ENCODE measurements at places on chromosomes 12 and 14.

DNA sequence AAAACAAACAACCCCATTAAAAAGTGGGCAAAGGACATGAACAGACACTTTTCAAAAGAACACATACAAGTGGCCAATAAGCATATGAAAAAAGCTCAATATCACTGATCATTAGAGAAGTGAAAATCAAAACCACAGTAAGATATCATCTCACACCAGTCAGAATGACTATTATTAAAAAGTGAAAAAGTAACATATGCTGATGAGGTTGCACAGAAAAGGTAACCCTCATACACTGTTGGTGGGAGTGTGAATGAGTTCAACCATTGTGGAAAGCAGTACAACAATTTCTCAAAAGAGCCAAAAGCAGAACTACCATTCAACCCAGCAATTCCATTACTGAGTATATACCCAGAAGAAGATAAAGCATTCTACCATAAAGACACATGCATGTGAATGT is 18.2 kb downstream of the PDE6H start:
- DNase-seq: no peak

DNA sequence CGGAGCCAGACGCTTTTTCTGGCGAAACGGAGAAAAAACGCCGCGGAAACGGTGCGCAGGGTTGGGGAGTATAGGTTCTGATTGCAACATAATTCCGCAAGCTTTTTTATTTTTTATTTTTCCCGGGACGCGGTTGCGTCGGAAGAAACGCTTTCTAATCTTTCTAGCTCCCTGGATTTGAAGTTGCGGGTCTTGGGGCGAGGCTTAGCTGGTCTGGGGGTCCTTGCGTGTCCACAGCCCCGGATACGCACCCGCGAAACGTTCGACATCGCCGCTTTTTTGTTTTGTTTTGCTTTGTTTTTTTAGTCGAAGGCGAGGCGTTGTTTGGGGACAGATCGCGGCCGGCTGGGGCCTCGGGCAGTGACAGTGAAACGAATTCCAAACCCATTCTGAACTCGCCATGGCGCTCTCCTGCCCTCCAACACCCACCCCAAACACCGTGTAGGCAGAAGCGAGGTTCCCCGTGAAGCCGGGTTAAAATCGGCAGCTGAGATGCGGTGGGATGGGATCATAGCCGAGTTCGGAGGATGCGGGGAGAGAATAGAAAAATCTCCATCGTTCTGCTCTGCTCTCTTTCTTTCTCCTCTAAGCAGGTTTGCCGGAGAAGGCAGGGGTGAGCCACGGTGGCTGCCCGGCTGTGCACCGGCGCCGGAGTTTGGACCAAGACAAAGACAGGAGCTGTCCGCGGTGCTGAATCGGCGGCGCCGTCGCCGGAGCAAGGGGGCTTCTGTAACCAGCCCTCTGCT is 8.1 kb upstream of the LHX5 start:
- no peak for DNase-seq

DNA sequence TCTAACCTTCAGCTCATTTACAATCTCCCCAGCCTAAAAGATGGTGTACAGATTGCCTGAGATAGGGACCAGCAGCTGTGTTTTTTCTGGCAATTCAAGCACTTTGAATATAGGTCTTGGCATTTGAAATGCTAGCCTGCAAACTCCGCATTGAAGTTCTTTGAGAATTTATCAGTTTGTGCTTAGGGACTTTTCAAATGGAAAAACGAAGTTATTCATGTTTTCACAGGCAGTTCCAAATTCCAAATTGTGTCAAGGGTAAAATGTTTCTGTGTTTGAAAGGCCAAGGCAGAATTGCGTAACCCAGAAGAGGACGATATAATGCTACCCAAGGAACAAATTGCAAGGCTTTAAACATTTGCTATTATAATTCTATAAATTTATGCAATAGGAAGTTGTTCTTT is 168.9 kb upstream of the RASSF8 start:
- no peak for DNase-seq

- no peak for DNase-seq
These were observed 74.2 kb downstream of the ZFC3H1 start for GRCh38 chr12:71589478-71589881.

GRCh38 chr12:126567016-126567415 is 1501.8 kb downstream of the AACS start:
- DNase-seq: no peak

- no peak for DNase-seq
These were observed 210.6 kb downstream of the FBXL14 start for GRCh38 chr12:1383758-1384157.

DNA sequence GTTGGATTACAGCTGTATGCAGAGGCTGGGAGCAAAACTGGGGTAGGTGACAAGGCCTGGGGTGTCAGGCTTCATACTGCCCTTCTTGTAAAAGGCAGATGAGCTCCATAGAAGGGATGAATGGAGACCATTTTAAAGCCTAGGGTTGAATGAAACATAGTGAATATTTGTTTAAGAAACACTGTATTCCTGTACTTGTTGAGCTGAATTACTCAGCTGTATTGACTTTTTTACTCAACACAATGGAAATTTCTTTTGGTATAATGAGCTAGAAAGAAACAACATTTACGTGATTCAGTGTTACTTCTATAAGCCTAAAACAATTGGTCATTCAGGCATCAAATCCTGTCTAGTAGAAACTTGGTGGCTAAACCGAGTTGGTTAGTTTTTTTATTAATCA is 14.1 kb downstream of the ATP6V0A2 start:
- no peak for DNase-seq

GRCh38 chr14:26286913-26287205 is 311.0 kb downstream of the NOVA1 start:
- peak; percentile 30 for DNase-seq

- DNase-seq: no peak
These were observed 47.0 kb downstream of the SLC8B1 start for GRCh38 chr12:113287899-113288282.

DNA sequence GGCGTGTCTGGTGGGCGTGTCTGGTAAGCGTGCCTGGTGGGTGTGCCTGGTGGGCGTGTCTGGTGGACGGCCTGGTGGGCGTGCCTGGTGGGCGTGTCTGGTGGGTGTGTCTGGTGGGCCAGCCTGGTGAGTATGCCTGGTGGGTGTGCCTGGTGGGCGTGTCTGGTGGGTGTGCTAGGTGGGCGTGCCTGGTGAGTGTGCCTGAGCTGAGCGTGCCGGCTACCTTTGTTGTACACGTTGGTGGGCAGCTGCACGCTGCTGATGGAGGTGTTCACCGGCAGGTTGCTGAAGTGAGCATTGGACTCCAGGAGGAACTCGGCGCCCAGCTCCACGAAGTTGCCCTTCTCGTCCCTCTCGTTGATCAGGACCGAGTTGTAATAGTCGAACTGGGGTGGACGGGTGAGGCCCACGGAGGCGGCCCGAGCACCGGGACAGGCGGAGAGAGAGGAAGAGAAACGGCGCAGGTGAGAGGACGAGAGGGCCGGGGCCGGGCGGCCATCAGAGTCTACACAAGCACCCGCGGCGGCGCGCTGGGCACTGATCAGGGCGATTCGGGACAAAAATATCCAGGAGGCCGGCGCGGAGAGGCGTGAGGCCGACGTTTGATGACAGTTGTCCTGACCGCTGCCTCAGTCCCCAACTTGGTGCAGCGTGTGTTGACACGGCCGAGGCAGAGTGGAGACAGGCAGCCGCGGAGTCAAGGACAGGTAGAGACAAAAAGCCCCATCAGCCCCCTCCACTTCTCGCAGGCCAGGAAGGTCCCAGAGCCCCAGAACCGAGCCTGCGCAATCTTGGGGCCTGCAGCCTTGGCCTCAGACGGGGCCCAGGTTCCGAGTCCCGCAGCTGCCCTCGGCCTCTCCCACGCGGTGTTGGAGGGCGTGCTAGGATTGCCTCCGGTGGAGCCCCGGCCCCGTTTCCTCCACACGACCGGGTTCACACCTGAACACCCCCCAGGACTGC is 10.5 kb downstream of the CACNA2D4 start:
- DNase-seq: peak; percentile 3

- DNase-seq: no peak
These were observed 127.6 kb downstream of the DPF3 start for GRCh38 chr14:72766296-72766695.

- DNase-seq: peak; percentile 62
These were observed 10.3 kb downstream of the TBPL2 start for GRCh38 chr14:55430024-55430690.

DNA sequence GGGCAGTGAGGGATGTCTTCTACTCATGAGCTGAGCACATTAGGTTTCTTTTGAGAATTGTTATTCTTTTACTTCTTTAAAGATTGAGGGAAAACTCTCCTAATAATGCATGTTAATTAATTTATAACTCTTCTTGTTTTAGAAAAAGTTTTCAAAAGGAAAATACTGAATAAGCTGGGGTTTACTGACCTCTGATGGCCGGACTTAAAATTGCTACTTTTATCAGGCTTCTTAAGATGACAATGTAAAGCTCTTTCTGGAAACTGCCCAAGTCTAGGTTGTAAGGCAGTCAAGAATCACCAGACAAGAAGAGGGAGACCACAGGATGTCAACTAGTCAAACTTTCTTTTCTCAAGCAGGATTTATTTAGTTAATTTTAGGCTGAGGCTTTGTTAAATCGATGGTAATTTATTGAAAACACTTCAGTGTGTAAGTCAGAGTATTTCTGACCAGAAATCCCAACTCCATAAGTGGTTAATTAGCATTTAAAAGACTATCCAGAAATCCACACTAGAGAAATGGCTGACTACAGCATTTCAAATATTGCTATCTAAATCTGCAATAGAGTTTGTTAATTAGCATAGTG is 82.1 kb downstream of the AVPR1A start:
- peak; percentile 55 for DNase-seq

- no peak for DNase-seq
These were observed 22.4 kb downstream of the BRI3BP start for GRCh38 chr12:125015680-125016310.

GRCh38 chr12:20463913-20464524 is 95.7 kb downstream of the PDE3A start:
- no peak for DNase-seq

DNA sequence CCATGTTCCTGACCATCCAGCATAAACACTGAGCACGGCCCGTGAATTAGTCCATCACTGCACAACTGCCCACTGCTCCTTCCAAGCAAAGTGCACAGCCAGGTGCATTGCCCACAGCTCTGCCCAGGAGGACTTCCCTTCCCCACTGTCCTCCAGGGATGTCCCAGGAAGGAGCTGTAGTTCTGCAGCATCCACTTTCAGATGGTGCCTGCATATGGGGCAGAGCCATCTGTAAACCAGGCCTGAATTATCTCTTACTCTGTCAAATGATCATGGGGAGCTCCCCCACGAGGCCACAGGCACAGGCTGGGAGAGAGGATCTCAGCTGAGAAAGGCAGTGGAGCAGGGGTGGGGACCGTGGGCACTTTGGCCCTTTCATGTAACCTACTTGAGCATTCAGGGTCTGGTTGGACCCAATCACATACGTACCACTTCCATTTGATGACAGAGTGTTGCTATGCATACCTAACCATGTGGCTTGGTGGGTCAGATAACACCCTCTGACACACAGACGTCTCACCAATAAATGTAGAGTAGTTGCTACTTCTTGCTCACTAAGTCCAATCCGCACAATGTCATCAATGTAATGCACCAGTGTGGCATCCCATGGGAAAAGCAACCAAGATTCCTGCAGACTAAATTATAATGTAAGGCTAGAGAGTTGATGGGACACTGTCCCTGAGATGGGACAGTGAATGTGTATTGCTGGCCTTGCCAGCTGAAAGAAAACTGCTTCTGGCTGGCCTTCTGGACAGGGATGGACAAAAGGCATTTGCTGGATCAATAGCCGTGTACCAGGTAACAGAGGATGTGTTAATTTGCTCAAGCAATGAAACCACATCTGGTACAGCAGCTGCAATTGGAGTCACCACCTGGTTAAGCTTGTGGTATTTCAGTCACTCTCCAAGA is 113.8 kb upstream of the C14orf180 start:
- DNase-seq: no peak

- no peak for DNase-seq
These were observed 13.8 kb downstream of the TMX1 start for GRCh38 chr14:51253880-51254279.

DNA sequence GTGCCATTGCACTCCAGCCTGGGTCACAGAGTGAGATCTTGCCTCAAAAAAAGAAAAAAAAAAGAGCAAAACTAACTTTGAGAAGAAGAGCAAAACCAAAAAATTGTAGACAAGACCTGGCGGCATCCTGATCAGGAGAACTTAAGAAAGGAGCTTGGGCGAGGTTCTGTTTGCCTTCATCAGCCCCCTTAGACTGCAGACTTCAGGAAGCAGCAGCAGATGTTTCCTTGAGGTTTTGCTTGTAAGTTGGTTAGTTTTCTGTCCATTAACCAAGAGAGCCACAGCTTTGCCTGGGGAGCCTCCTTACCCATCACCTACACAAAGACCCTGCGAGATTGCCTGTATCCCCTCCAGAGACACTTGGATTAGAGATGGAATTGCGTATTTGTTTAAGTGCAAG is 189.0 kb downstream of the AACS start:
- no peak for DNase-seq

GRCh38 chr14:104187121-104187889 is 48.9 kb downstream of the KIF26A start:
- DNase-seq: peak; percentile 80

DNA sequence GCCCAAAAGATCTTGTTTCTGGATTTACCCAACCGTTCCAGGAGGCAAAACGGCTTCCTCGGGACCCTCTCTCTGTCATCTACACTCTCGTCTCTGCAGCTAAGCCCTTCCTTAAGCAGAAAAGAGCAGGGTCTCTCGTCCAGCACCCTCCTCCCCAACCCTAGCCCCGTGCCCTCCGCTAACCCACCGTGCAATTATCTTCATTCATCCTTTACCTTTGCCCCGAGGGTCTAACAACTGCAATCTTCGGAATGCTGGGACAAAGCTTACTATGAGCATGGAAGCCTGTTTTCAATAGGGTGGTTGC is 276 bp upstream of the BMAL2 start:
- no peak for DNase-seq

GRCh38 chr12:113474635-113475436 is 3.2 kb upstream of the LHX5 start:
- DNase-seq: no peak

DNA sequence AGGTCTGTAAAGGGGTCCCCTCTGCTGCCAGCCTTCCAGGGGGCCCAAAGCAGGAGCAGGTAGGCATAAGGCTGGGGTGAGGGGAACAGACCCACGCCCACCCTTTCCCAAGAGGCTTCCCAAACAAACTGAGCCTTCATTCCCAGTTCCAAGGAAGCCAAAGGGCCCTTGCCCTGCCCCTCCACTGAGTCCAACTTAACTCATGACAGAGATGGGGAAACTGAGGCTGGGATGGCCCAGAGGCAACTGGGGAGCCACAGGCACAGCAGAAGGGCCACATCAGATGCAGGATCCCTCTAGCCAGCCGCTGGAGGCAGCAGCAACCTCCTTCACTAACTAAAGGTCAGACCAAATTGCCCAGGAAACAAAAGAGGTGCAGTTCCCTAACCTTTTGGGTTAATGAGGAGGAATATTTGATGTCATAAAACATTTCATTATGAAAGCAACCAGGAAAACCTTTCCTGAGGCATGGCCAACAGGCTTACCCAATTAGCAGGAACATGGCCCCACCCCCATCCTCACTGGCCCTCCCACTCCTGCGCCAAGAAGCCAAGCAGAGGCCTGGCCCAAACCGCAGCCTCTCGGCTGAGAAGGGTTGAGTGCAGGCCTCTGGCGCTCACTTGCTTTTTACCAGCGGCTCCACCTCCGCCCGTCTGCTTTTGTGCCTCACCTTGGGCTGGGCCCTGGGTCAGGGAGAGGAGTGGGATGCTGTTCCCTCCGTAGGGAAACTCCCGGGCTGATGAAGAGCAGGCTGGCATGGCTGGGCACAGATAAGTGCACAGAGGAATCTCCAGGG is 293.5 kb upstream of the RTL1 start:
- no peak for DNase-seq
